Stimulated activated CD8-positive, alpha-beta memory T cell treated with anti-CD3 and anti-CD28 coated beads, Interleukin-7, amount 100 ng/mL, for 24 hours (primary cell): ENCODE measurements at places on chromosomes 6 and 20.

GRCh38 chr6:116954938-116955337 is 77.9 kb downstream of the RFX6 start:
- DNase-seq, result no peak

GRCh38 chr6:5936140-5936539 is 70.6 kb downstream of the NRN1 start:
- no peak for DNase-seq

DNA sequence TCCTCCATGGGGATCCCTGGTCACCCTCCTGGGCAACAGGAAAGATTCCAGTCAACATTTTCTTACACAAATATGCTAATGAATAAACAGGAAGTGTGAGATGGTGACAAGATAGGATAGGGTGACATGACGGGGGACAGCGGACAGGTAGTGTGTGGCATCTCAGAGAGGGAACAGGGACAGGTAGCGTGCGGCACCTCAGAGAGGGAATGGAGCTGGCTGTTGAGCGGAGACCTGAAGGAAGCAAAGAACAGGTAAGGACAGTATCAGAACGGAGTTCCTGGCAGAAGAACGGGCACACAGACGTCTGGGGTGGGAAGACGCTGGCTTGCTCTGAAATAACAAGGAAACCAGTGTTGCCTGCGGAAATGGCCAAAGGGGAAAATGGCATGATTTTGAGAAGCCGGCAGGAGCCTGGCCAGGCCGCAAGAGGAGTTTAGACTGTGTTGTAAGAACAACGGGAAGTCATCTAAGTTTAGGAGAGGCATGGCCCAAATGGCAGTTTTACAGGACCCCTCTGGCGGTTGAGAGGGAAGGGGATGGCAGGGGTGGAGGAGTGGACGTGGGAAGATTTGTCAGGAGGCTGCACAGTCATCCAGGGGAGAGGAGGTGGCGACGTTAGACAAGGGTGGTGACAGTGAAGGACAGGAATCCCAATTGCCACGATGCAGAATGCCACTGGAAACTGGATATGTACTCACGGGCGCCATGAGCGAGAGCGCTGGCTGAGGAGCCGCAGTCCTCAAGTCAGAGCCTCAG is 111.6 kb downstream of the JPH2 start:
- no peak for DNase-seq

- no peak for DNase-seq
Observed at GRCh38 chr20:10236540-10237533, 18.2 kb downstream of the SNAP25 start.
